Kidney tubule cell (primary cell): ENCODE measurements at places on chromosomes 1 and 21.
A peak's percentile ranks its signal among the peaks of the same experiment; 100 is the strongest.

GRCh38 chr1:226903819-226904716 lies 33.7 kb downstream of the PSEN2 start:
- DNase-seq = no peak

DNA sequence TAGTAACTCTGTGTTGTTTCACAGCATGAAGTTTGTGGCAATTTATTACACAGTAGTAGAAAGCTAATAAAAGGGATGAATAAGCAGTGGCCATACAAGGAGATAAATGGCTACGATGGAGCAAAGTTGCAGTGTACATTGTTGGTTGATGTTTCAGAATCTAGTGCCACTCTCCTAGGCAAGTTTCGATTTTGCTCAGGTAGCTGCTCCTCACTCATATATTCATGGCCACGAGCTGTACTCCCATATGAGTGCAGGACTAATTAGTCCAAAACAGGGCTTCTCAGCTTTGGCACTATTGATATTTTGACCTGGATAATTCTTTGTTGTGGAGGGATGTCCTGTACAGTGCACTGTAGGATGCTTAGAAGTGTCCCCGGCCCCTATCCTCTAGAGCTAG lies 30.0 kb upstream of the ATP1A1 start:
- no peak for DNase-seq

GRCh38 chr21:20377250-20377649 lies 621.0 kb upstream of the NCAM2 start:
- no peak for DNase-seq

- DNase-seq = peak; percentile 17
These were observed 68.9 kb downstream of the ATF6 start for GRCh38 chr1:161834967-161835550.

- DNase-seq = peak; percentile 7
These were observed 628.7 kb downstream of the LMO4 start for GRCh38 chr1:87957331-87957730.

GRCh38 chr1:200739702-200740570 lies 1.2 kb downstream of the CAMSAP2 start:
- DNase-seq = peak; percentile 35

DNA sequence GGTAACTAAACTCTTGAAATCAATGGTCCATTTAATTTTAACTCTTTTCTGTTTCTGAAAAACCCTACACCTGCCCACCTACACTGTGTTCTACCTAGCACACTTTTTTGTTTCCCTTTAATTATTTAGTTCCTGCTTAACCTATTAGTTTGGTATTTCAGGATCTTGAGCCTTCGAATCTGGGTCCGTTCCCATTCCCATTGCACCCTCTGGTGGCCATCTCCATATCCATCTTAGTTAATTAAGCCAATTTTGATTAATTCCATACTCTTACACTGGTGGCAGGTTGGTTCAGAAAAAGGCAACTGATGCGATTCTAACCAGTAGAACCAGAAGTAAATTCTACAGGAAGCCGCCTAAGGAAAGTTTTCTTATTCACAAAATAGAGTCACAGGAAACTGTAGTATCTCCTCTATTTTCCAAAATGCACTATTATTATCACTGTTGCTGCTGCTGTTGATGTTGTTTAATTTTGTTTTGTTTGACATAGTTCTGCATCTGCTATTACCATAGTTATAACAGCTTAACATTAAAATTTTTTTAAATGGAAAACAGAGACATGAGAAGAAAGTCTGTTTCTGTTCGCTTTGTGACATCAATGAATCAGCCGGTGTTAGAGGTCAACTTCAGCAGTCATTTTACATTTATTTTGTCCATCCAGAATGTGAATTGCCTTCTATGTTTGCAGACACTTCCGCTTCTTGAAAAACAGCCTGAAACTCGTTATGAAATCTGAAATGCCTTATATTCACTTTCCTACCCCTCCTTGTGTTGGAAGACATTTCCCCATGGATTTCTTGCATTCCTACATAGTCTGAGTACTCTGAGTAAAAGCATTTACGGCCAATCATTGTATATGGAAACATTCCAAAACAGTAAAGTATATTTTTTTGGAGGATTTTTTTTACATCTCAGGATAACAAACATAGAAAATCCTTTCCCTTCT lies 115.5 kb upstream of the NCAM2 start:
- DNase-seq = peak; percentile 15

GRCh38 chr1:6244401-6245049 lies 546 bp downstream of the HES3 start:
- no peak for DNase-seq
